Activated naive CD4-positive, alpha-beta T cell (primary cell): ENCODE measurements at places on chromosomes 7 and 10.

DNA sequence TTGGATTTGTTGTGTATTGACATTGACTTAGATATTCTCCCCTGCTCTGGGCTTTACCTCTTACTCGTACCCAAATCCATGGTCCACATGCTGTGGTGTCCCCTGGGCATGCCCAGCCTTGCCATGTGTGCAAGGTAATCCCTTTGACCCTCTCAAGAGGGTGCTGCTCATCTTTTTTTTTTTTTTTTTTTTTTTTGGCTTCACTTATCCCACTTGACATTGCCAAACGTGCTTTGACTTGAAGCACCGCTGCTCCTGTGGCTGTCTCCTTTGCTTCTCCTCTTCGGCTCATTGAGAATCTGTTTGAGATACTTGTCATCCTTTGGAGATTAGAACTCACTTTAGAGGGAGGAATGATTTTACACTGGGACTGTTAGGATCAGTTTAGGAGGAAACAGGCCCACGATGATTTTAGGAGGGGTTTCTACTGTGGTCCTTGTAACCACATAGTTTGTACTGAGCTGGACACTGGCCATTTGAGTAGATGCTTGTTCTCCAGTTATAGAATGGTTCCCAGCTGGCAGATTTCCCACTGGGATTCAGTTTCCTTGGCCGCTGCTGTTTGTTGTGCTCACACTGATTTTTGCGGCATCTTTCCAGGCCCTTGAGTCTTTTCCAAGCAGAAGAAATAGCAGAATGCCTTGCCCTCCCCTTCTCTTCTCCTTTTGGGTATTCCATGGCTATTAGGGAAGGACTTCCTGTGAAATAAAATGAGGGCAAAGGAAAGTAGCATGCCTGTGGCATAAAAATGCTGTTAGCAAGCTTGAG lies 184.8 kb downstream of the AUTS2 start:
- DNase-seq = no peak

DNA sequence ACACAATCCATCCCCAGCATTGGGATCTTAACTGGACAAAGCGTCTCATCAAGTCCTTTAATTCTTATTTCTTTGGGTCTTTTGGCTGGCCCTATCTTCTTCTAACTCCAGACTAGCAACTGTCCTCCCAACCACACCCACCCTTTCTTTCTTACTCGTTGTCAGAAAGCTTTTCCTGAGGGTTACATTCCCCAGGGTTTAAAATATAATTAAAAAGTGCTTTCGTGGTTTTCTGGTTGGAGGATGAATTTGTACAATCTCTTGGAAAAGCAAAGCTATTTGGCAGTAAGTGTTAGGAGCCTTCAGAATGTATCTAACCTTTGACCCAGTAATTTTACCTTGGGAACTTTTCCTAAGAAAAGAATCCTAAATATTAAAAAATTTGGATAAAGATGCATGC lies 10.4 kb upstream of the ITGB8 start:
- DNase-seq = no peak

DNA sequence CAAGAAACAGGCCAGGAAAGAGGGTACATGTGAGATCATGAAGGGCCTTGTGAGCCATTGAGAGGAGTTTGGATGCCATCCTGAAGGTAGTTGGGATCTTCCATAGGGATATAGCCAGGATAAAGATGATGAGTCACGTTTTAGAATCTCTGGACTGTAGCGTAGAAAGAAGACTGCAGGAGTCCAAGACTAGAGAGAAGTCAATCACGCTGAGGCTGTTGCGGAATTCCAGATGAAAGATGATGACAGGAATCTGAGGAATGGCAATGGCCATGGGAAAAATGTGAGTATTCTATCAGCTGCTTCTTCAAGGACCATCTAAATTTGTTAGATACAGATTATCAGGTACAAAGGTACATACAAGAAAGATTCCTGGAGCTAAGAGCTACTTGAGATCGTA lies 711.3 kb downstream of the GRM8 start:
- DNase-seq = no peak

DNA sequence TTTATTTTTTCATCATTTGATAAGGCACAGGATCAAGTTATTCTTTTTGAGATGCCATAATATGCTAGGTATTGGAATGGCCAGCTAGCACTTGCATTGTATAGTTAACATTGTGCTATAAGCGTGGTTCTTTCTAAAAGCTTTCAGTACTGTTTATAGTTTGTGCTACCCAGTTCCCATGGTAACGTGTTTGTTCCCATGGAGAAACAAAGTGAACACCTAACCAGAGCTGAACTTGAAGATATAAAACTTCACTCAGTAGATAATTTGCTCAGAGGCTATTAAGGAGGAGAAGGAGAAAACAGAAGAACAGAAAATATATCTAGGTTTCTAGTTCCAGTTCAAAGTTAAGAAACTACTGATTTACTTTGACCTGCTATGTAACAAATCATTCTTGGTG lies 23.6 kb upstream of the ITGB8 start:
- no peak for DNase-seq

- DNase-seq = no peak
These were observed 37.8 kb upstream of the COMMD3 start for GRCh38 chr10:22278441-22278782.

DNA sequence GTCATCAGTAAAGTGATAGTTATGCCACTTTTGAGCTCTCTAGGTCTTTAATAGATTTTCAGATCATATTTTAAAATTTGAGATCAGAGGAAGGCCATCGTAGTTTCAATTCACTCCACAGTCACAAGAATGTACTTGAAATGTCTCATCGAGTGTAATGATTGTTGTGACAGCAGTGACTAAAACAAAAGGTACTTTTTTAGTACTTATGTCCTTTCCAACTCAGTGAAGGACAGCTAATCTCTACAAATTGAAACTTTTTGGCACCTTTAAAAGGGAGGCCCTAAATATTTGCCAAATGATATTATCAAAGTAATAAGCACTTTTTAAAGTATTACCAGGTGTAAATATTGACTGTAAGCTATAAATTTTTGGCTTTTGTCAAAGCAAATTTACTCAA lies 702.9 kb upstream of the GRM3 start:
- no peak for DNase-seq

GRCh38 chr10:97278491-97278989 lies 13.9 kb downstream of the ARHGAP19 start:
- DNase-seq = no peak

DNA sequence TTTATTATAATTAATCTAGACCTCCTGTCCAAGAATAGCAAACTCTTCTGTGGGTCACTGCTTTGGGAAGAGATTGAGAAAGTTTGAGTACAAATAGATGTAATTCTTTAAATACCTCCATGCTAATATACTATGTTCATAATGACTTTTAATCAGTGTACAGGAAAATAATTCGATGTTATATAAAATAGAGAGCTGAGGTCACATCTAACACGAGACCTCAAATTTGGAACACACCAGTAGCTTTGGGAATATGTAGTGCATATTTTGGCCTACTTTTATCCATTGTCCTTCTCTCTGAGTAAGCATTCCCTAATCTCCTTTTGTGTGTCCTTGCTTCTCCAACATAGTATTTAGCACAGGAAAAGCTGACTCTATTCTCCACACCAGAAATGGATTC lies 27.3 kb upstream of the CABCOCO1 start:
- no peak for DNase-seq

DNA sequence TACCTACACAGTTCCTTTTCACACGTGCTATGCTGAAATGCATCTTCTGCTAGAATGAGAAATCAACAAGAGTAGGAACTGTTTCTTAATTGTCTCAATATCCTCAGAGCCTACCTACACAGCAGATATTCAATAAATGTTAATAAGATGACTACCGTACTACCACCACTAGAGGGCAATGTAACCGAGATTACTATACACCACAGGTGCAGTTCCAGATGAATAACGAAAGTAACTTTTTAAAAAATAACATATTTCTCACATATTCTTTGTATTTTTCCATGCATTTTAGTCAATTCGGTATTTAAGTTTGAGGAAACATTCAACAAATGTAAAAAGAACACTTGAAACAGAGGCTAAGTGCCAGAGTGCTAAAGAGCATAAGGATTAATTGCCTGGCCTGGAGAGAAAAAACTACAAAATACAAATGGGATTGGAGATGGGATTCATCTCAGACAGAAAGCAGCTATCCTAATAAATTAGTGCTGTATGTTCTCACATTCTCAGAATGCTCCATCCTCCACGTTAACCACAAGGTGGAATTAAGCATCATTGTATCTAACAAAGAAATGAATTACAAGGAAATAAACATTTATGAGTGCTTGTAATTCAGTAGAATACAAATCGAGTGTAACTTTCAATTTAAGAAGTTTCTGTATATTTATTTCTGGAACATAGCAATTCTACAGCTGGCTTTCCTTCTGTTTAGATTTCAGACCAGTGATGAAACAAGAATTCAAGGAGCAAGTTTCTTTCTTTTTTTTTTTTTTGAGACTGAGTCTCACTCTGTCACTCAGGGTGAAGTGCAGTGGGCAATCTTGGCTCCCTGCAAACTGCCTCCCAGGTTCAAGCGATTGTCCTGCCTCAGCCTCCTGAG lies 20.3 kb upstream of the HECTD2 start:
- DNase-seq = no peak

DNA sequence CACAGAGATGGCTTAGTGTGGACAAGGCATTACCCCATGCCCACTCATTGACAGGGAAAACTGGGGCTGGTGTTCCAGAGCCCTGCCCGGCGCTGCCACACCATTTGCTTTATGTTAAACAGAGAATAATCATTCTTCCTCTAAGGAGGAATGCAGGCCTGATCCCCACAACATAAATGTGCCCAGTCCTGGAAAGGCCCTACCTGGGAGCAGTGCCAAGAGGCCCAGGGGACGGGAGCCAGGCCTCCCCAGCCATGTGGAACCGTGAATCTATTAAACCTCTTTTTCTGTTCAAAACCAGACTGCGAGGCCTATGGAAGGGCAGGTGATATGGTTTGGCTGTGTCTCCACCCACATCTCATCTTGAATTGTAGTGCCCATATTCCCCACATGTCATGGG lies 264.1 kb downstream of the GRID1 start:
- no peak for DNase-seq

DNA sequence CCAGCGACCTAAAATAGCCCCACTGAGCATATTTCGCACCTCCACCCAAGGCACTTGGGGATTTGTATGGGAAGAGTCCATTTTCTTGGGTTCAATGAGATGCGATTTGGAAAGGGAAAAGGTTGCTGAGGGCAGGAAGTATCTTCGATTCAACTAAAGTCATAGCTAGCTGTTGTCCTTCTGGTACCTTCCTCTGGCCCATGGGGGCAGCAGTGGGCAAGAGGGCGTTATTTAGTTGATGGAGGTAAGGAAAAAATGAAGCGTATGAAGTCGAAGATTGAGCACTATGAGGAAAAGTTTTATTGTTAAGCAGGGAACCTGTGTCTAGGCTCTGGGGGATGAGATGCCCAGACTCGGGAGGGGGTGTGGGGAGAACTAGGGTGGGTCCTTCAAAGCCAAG lies 135.4 kb downstream of the EVX1 start:
- DNase-seq = no peak

- DNase-seq = no peak
These were observed 178.1 kb downstream of the PTEN start for GRCh38 chr10:88041243-88042159.

GRCh38 chr7:70743531-70744325 lies 388.2 kb upstream of the GALNT17 start:
- no peak for DNase-seq

- no peak for DNase-seq
These were observed 45.9 kb upstream of the RELN start for GRCh38 chr7:104035351-104035750.

DNA sequence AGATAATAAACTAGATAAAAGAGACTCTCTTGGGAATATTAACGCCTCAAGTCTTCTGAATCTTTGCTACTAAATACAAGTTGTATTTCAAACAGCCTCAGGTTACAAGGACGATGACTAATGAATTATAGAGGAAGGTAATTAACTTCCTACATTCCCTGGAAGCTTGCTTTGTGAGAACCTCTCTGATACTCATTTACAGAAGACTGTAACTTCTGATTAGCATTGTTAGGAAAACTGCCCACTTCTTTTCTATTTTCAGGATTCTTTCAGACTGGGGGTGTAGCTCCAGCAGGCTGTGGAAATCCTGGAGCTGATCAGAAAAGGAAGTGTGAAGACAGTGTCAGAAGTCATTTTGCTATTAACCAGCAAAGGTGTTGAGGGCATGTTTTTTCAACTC lies 316.7 kb upstream of the NPSR1 start:
- no peak for DNase-seq

DNA sequence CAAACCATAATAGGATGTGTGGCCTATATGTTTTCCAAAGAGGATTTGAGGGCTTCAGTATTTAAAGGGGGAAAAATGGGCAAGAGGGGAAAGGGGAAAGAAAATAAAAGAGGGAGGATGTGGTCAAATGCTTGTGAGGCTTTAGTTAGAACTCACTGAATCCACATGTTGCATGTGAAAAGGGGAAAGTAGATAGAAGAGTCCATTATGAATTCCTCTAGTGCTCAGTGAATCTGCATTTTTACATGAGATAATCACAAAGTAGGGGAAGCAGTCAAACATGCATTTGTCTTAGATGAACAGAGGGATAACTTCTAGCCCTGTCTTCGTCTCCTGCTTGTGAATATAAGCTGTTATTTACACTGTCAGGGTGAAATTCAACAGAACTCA lies 24.6 kb upstream of the AKAP9 start:
- no peak for DNase-seq

DNA sequence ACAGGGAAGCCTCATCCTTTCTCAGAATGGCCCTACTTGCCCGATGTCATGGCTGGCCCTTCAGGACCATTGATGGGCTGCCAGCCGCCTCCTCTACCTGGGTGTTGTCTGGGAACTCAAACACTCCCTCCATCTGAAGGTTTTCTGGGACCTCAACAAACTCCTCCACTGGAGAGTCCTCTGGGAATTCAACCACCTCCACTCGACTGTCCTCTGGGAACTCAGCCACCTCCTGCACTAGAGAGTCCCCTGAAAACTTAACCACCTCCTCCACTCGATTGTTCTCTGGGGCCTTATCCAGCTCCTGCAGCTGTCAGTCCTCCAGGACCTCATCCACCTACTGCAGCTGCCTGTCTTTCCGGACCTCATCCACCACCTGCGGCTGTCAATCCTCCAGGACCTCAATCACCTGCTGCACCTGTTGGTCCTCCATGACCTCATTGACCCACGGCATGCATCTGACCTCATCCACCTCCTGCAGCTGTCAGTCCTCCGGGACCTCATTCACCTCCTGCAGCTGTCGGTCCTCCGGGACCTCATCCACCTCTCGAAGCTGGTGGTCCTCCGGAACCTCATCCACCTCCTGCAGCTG lies 37.1 kb downstream of the MAT1A start:
- DNase-seq = no peak
